ENCODE measurements at places on chromosomes 3 and 15. TPM values are rescaled to one million over a fixed set of nuclear protein-coding genes. Genes with fewer than 3 reads are reported as not detected.

- DNase-seq = peak; percentile 7
Measured at GRCh38 chr3:73365756-73366397, 258.9 kb downstream of the PDZRN3 start.

- no peak for DNase-seq
Measured at GRCh38 chr3:57064001-57064400, 3.5 kb downstream of the SPATA12 start.

DNA sequence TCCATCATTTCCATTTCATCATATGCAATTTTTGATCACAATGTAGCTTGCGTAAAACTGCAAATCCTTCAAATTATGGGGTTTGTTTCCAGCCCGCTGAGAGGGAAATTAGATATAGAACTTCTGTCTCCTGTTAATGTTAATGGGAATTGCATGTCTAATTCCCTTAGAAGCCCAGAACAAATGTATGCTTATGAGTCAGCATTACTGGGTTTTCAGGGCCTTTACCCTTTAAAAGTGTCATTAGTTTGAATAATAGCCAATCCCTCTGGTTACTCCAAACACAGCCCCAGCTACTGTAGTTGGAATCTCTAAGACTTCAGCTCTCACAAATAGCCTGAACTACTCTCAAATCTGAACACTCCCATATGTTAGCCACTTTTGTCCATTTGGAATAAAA is 439.4 kb downstream of the C3orf38 start:
- DNase-seq = no peak

The RBP2 gene
- not detected for total RNA-seq

The CFAP100 gene
- not detected for total RNA-seq

DNA sequence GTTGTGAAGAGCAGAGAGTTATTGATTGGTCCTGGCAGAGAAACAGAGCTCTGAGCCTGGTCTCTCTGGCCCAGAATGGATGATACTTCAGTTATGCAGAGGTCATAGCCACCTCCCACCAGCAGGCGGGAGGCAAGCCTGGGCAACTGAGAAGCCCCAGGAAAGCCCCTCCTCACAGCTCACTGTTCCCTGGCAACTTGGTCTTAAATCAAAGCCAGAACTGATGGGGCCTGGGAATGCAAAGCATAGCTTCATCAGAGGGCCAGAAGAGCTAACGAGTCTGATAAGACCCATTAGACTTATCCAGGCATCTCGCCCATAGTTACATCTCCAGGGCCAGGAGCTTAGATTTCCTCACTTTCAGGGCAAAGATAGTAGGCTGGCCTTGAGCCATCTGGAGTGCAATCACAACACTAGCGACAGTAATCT is 5.5 kb upstream of the COLQ start:
- DNase-seq = no peak

The TMC3 gene
- total RNA-seq = not detected

DNA sequence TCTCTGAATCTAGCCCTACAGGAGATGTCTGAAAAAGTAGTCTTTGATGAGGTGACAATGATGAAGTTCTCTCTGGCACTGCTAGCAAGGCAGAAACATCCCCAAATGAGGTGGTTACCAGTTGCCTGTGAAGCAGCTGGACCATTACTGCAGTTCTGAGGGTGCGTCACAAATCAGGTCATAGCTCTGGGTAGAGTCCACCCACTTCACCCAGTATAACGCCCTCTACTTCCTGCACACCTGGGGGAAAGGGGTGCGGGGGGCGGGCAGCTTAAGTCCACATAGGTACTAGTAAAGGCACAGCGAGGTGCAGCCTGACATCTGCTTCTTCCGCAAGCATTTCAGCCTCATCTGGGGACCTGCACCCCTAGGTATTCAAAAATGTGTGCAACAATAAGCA is 13.4 kb upstream of the SATB1 start:
- no peak for DNase-seq

- DNase-seq = no peak
Measured at GRCh38 chr3:100269001-100269400, 8.2 kb downstream of the TBC1D23 start.

The CFAP91 gene
- total RNA-seq = not detected

The SNX22 gene
- total RNA-seq = 18.2 TPM

DNA sequence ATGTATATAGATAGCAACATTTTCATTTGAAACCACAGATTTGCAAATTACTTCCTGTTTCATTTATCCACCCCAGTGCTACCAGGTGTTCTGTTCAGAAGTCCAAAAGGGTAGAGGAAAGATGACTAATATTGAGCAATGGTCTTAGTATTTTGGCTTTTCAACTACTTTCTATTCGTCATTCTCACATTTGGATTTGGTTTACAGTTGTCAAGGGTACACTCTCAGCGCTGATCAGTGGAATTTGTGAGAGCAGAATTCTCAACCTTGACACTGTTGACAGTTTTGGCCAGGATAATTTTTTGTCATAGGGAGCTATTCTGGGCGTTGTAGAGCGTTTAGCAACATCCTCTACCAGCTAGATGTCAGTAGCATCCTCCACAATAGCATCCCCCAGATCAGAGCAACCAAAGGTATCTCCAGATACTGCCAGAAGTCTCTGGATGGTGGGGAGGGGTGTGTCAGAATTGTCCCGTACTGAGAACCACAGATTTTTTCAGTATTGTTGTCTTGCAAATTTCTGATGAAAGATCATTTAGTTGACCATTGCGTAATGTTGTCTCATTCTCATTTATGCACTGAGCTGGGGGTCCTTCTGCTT is 4.2 kb downstream of the HMCES start:
- DNase-seq = no peak

The DAZL gene
- not detected for total RNA-seq

DNA sequence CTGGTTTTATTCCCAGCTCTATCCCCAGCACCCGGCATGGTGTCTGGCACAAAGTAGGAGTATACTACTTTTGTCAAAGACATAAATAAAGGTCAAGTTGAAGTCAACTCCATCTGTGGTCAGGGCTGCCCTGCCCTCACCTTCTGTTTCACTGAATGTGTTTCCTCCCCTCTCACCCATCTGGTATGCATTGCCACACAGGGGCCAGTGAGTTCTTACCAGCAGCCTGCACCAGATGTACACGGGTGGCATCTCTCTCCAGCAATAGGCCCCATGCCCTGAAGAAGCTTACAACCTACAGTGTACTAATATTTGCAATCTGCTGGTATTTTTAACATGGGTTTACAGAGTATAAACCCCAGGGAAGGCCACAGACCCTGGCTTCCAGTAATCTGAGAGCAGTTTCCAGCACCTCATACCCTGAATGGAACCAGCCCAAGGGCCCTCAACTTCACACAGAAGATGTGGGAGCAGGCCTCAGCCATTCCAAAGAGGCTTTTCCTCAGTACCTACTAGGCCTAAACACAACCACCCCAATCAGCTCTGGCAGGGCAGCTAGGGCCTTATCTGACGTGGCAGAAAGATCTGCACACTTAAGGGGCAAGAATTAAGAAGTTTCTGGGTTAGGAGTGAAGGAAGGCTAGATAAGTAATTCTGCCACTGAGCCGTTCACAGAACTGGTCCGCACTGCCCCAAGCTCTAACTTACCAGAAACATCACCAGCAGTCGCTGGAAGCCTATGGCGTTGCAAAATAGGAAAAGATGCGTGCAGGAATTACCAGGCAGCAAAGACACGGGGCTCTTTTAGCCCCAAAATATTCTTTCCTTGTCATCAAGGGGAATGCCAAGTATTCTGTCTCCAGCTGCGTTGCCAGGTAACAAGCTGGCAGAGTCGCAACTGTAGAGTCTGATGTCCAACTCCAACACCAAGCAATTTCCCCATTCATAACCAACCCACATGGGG is 2.1 kb downstream of the IDH2 start:
- peak; percentile 68 for DNase-seq

The IRAK2 gene
- 2.4 TPM for total RNA-seq

GRCh38 chr3:29696311-29696710 is 415.4 kb downstream of the RBMS3 start:
- no peak for DNase-seq

DNA sequence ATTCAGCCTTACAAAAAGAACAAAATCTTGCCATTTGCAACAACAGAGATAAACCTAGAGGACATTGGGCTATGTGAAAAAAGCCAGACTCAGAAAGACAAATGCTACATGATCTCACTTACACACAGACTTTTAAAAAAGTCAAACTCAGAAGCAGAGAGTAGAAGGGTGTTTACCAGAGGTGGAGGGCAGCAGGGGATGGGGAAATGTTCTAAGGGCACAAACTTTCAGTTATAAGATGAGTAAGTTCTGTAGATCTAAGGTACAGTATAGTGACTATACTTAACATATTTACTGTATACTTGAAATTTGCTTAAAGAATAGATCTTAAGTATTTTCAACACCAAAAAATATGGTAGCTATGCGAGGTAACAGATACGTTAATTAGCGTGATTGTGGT is 3.0 kb downstream of the MYEF2 start:
- DNase-seq = no peak

- peak; percentile 25 for DNase-seq
Measured at GRCh38 chr3:61562042-61562720, 810 bp downstream of the PTPRG start.

- DNase-seq = peak; percentile 13
Measured at GRCh38 chr3:57757642-57758297, 1.7 kb downstream of the SLMAP start.

The MAGEL2 gene
- total RNA-seq = not detected

GRCh38 chr3:184808021-184808420 is 3.9 kb upstream of the VPS8 start:
- DNase-seq = peak; percentile 46

The BLOC1S6 gene
- total RNA-seq = 114 TPM

DNA sequence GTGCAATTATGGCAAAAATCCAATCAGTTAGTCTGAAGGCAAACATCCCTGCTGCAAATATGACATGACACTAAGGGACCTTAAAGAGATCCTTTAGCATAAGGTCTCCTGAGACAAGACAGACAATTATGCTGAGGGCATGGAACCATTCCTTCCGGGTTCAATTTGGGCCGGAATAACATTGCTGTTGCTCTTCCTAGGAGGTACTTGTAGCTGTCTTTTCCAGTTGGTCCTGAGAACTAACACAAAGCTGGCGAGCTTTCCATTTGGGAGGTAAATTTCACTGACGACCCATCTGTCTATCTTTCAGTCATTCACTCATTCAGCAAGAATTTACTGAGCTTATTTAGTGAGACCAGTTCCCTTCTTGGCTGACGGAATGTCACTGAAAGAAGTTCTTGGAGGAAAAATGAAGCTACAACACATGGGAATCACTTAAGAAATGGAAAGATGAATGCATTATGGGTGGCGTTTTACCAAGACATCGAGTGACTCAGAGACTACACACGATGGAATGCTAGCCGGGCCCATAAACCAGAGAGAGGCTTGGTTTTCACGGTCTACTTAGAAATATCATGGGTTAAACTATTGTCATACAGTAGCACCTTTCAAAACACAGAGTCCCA is 215.5 kb downstream of the PDZRN3 start:
- DNase-seq = no peak

GRCh38 chr15:62444104-62445022 is 279.3 kb upstream of the C2CD4B start:
- DNase-seq = no peak

DNA sequence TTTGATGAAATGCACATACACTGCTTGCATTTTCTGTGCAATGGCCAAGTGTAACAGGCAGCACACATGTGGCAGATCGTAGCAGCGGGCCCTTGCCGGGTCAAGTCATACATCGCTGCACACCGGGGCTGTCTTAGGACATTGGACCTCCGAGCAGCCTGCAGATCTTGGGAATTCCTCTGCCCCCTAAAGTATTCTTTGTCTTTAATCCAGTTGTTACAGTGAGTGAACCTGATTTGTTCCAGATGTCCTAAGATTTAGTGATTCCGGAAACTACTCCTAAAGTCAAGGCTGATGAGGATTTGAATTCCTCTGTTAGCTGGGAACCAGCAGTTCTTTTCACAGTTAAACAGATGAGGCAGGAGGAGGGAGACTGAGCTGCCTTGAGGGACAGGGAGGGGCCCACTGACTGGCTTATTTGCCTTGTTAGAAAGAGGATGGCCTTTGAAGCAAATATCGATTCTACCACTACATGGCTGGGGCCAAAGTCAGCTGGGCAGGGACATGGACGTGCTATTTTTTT is 190.7 kb upstream of the CTDSPL start:
- no peak for DNase-seq

DNA sequence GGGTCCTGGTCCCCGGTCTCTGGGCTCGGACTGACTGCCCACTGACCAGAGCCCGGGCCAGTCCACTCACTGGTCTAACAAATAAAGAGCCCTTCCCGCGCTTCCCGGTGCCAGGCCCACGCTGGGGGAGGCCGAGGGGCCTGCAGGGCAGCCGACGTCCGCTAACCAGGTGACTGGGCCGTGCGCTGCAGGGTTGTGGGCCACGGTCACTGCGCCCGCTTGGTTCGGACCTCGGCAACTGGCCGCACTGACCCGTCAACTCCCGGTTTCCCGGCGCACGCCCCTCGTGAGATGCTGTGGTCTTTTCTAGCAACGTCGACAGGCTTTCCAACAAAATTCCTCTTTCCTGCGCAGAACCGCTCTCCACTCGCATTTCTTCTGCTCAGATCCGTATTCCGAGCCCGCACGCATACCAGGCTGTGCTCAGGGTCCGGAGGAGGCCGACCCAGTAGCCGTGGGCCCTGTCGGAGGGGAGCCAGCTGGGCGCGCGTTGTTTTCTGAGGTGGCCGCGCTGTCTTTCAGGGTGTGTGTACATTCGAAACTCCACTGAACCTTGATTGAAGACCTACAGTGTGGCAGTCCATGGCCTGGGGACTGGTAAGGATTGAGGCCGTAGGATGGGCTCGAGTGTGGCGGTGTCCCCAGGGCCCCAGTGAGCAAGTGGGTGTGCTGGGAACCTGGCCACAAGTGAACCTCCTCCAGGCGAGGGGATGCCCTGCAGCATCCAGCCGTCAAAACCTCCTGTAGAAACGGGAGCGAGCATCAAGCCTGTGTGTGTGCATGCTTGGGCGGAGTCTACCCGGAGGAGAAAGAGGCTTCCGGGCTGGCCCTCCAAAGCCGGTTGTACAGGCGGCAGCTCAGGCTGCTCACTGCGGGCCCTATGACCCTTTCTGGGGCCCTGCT is 875 bp upstream of the NT5DC2 start:
- no peak for DNase-seq

GRCh38 chr3:127720985-127721935 is 48.5 kb downstream of the ABTB1 start:
- DNase-seq = peak; percentile 61

DNA sequence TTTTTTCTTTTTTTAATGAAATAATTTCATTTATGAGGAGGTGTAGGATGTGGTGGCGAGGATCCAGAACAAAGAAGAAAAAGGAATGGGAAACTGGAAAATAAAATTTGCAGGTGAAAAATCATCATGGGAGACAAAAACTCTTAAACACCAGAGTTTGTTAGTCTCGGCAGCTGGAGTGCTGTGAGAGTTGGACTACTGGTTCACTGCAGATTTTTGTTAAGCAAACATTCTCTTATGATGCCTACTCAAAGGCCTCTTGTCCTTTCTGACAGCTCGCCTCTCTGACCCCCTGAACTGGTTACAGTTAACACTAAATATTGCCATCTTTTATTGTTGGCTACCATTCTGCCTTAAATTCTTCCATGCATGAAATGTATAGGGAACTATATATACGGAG is 152.4 kb upstream of the DPH6 start:
- no peak for DNase-seq

DNA sequence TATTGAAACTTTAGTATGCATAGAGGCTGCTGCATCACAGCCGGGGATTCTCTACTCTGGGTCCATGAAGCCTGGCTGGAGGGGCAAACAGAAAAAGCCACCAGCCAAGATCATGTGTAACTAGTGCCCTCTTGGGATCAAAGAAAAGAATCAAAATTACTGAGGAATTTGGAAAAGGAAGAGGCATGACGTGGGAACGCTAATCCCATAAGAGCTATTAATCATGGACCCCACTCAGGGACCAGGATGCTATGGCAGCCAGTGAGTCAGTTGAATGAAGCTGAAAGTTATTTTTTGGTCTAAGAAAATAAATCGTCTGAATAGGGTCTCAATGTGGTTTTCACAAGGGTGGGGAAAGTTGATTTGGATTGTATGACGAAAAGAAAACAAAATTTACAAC is 1165.1 kb downstream of the ROBO2 start:
- DNase-seq = no peak

The SLC22A14 gene
- total RNA-seq = not detected

All from G401 (cell line).